ENCODE measurements at places on chromosomes 13 and 19.

DNA sequence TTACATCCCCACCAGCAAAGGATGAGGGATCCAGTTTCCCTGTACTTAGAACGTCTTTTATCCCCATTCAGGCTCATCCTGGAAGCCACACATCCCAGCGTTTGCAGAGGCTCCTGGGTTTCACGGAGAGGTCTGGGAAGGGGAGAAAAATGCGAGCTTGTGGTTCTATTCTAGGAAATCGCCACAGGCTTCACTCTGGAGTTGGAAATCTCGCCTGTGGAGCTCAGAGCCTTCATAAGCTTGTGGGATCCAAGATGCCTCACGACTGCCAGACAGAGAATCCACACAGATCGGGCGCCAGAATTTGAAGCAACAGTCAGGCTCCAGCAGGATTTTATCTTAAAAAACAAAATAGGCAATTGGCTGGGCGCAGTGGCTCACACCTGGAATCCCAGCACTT, 157.9 kb downstream of the PTPRS start:
- no peak for DNase-seq

DNA sequence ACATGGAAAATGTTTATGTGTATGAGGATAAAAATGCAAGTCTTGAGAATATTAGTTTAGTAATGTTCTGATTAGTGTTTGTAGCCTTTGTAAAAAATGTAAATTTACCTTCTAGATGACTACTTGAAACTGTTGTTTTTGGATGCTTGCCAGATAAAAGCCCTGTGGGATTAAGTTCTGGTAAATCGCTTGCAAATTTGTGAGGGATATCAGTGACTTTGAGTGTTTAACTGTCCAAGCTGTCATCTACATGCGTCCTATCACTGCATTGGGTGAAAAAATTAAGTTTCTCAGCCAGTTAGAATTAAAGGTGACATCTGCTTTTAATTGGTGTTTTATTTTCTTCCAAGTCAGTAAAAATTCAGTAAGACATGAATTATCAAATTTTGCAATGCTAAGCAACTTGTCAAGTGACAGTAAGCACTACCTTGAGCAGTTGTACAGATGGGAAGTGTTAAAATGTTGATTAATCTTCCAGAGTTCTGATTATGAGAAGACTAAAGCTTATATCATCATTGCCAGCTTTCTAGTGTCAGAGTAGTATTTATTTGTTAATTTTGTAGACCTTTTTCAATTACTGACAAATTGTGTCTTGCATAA, 88.0 kb downstream of the PCCA start:
- DNase-seq = no peak

- no peak for DNase-seq
Observed at GRCh38 chr13:58879114-58879513, 1247.6 kb downstream of the PCDH17 start.

DNA sequence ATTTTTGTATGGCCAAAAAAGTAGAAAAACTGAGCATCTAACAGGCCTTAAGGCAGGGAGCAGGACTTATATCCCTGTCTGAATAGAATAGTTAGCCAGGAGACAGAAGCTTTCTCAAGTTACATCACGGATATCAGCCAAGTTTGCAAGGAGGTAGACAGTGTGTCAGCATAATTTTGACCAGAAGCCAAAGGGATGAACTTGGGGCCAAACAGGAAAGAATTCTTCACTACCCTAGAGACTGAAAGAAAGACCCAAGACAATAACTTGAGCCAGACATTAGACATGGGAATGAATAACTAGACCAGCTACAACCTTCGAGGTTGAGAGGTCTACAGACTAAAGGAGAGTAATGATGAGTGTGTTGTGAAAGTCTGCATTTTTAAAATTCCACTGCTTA, 48.1 kb upstream of the PCDH9 start:
- DNase-seq = no peak

DNA sequence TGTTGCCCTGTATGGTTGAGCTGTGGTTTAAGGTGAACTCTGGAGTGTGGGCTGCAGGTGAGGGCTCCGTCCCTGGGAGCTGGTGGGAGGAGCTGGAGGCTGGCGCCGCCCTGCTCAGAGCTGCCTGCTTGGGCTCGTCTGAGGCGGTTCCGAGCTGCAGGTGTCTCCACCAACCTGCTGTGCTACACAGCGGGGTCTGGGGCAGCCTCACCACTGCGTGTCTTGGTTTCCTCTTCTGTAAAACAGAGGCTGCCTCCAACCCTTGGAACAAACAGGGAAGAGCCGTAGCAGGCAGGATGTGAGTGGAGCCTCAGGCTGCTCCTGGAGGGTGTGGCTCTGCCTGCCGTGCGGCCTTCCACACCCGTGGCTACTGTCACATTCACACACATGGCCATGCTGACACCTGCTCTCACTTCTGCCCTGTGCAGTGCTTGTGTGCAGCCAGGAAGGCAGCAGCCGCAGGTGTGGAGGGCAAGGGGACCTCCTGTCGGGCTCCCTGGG, 21.4 kb downstream of the NAXD start:
- no peak for DNase-seq

DNA sequence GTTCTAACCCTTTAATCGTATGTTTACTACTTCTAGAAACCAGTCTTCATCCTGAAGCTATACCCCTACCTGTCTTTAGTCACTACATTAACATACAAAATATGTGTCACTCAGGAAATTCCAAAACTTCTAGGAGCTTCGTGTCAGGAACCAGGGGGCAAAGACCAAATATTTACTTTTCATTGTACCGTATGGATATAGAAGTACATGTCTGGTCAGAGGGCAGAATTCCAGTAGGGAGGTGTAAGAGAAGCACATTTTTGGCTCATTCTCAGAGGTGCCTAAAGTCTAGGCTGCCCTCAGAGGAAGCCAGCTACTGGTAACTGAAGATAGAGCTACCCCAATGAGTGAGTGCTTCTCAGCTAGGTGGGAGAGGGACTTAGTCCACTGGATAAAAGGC, 320.7 kb downstream of the DIAPH3 start:
- DNase-seq = no peak

DNA sequence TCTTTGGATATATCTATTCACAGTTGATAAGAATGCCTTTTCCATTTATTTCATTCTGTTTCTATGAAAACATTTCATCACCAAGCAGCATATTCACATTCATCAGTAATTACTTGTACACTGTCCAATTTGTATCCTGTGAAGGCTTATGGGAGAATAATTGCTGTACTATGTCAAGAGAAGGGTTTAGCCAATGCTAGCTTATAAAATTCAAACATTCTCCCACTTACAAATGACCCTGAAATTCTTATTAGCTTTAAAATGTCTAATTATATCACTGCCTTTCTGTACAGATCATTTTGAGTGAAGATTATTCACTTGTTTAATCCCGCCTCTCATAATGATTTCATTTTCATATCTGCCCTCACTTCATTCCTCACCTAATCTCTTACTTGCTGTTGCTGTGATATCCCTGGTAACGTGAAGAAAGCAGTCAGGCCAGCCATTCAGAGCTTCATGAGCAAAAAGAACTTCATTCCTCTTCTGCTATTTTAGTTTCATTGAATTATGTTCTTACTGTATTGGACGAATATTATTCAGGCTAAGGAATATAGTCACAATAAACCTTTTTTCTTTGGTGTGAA, 778.7 kb downstream of the OLFM4 start:
- DNase-seq = no peak

GRCh38 chr13:42969565-42970172, 22.4 kb downstream of the EPSTI1 start:
- peak; percentile 77 for DNase-seq

- no peak for DNase-seq
Observed at GRCh38 chr13:81334481-81334880, 993.6 kb upstream of the SPRY2 start.

DNA sequence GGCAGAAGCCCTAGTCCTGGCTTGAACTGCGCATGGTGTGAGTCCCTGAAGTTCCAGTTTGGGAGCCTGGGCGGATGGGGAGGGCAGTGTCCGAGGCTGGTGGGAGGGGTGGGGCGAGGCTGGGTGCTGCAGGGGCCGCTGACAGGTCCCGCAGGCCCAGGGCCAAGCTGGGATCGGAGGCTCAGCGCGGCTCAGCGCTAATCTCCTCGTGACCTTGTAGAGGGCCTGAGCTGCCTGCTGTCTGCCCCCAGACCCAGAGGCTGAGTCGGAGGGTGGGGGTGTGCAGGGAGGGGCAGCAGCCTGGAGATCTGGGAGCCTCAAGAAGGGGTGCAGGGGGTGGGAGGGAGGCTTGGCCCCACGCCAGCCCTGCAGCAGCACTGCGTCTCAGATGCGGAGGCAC, 3.0 kb downstream of the ATP1A3 start:
- DNase-seq = no peak

DNA sequence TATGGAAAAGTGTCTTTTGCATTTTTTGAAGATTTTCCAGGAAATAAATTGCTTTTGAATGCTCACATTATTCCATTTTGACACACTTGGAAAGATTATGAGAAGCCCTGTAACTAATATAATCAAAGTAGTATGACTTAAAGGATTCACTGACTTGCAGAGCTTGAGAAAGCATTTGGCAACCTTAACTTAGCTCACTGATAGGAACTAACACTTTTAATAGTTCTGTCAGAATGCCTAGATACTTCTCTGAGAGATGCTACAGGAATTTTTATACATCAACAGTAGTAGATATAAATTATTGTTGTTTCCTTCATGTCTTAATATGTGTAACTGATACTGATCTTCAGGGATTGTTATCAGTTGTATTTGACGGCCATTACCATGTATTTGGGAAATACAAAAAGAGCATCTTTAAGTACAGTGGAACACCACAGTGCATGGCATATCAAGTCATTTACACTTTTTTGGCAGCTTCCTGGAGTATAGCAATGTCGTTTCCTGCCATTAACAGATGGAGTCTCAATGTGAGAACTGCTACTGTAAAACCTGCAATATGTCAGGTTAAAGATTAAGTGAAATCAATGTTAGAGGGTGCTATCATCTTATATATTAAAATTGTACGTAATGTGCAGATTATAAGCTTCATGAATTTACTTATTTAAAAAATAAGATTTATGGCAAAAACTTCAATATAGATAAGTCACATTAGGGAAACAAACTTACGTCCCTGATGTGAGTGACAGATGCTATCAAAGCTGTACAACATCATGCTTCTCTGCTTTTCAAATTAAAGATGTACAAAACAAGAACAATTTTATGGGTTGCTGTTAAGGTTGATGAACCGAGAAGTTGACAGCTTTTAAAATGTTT, 1159.8 kb upstream of the MIR17HG start:
- no peak for DNase-seq

- DNase-seq = no peak
Observed at GRCh38 chr19:33988601-33989000, 183.7 kb upstream of the LSM14A start.

DNA sequence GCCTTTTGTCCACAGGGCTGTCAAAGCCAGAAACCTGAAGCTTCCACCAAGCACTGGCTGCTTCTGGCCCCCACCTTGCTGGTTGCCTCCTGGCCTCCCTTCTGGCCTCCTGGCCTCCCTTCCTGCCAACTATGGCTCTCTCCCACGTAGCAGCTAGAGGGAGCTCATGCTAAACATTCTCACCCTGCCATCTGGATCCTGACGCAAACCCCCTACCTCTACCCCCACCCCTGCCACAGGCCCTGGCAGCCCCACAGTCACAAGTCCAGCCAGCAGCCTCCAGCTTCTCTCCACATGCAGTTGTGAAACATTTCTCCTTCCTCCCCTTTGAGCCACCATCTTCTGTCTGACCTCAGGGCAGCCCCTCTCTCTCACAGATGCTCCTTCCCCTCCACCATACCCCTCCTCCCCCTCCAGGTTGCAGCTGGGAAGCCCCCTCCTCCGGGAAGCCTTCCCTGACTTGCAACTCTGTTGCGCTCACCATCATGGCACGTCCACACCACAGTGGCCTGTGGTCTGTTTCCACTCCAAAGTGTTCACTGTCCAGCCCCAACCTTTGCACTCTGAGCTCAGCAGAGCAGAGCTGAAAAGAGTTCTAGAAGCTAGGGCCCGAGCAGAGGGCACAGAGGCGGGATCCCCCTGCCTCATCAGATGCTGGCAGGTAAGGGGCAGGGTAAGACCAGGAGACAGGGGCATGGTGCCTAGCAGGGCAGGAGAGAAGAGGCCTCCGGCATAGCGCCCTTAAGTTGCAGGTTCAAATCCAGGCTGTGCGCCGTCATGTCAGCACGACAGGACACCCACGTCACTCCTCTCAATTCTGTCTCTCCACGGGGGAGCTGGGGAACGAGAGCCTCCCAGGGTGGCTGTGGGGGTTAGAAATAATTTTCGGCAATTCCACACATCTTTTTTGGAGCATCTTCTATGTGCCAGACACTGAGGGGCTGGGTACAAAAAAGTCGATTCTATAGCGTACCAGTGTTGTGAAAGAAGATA, 7.3 kb downstream of the ADGRL1 start:
- no peak for DNase-seq

DNA sequence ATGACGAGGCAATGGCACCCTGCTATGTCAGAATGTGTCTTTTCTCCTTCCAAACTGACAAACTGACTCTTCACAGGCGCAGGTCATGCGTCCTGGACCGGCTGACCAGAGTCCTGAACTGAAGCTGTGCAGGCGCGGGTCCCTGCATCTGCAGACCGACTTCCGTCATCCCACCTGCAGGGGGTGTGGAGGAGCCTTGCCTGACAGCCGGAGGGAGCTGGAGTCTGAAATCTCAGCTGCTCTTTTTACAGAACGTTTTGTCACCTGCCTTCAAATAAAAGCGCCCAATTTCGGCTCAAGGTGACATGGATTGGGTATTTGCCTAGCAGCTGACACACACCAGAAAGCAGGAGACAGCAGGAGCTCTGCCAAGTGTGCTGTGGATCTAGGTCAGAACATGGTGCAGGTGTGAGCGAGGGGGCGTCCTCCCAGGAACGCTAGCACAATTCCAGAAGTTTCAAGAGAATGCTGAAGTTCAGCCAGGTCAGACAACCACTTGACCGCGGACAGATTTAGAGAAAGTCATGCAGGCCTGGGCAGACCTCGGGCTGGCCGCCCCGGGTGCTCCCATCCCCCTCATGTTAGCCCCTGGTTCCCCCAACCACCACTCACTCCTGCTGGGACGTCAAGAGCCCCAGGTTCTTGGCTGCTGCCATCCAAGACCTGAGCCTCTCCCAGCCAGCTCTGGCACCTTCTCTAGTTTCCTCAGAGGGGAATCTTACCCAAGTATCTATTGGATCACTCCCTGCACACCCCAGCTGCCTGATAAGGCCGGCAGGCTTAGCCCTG, 32.8 kb downstream of the ELL start:
- no peak for DNase-seq

DNA sequence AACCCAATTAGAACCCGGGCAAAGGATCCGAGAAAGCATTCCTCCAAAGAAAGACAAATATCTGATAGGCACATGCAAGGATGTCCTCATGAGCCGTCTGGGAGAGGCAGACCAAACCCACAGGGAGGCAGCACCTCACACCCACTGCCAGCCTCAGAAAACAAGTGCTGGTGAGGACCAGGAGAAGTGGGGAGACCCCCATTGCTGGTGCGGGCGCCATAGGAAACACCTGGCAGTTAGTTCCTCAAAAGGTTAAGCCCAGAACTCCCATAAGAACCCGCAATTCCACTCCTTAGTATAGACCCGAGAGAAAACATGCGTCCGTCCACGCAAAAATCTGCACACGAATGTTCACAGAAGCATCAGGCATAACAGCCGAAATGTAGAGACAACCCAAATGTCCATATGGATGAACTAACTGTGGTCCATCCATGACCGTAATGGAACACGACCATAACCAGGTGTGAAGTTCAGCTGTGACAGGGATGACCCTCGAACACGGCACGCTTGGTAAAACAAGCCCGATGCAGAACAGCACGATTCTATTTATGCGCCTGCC, 7.9 kb downstream of the ZNF787 start:
- DNase-seq = no peak

- no peak for DNase-seq
Observed at GRCh38 chr13:42255886-42256285, 16.1 kb upstream of the AKAP11 start.

- no peak for DNase-seq
Observed at GRCh38 chr13:113762075-113762474, 3.0 kb downstream of the TMEM255B start.

- DNase-seq = no peak
Observed at GRCh38 chr19:46615966-46616365, 8.9 kb downstream of the PTGIR start.
